ENCODE measurements at places on chromosomes 5 and 9.

DNA sequence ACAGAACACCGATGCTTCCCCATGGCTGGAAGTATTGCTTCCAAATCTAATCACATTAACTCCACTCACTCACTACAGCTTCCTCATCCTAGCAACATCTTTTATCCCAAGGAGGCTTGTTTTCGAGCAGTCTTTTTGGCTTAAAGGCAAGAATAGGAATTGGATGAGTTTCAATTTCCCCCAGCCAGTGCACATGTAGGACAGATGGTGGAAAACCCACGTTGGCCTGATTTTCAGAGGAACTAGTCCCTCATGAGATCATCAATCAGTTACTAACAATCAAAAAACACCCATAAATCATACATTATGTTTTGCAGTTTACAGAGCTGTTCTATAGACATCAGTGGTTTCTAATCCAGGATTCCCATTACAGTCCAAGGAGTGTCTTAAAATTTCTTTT is 48.5 kb upstream of the AGXT2 start:
- peak; percentile 67 for DNase-seq

GRCh38 chr5:43658509-43658908 is 55.5 kb downstream of the NNT start:
- peak; percentile 65 for DNase-seq

DNA sequence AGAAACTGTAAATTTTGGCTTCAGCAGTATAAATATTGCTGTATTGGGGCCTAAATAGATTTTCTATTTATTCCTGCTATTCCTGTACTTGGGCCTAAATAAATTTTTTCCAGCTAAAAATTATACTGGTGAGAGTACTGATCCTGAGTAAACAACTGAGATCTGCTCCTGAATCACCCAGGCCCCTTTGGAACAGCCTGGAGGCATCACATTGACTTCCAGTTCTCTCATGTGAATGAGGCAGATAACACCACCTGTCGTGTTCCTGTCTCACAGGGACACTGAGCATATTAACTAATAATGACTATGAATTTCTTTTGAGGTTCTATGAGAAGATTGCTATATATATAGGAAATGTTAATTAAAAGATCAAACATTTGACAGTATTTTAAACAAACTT is 119.5 kb upstream of the PLCXD3 start:
- DNase-seq, result no peak

DNA sequence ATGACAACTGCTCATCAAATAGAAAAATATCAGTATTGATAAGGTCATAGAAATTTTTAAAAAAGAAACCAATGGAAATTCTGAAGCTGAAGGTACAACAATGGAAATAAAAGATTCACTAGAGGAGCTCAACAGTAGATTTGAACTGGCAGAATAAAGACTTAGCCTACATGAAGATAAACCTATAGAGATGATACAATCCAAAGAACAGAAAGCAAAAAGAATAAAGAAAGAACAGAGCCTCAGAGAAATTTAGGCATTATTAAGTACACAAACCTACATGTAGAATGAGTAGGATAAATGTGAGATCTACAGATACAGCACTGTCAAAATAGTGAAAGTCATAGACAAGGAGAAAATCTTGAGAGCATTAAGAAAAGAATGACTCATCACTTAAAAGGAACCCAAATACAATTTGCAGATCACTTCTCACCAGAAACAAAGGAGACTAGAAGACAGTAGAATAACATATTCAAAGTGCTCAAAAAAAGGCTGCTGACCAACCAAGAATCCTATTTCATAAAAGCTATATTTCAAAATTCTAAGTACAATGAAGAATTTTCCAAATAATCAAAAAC is 47.8 kb upstream of the HTR4 start:
- DNase-seq, result no peak

- no peak for DNase-seq
These were observed at the start of gene SCGB3A1 for GRCh38 chr5:180591311-180591887. SCGB3A1 (minus strand) TSS chr5:180591499; CDS start chr5:180591462, 37 bp downstream.

DNA sequence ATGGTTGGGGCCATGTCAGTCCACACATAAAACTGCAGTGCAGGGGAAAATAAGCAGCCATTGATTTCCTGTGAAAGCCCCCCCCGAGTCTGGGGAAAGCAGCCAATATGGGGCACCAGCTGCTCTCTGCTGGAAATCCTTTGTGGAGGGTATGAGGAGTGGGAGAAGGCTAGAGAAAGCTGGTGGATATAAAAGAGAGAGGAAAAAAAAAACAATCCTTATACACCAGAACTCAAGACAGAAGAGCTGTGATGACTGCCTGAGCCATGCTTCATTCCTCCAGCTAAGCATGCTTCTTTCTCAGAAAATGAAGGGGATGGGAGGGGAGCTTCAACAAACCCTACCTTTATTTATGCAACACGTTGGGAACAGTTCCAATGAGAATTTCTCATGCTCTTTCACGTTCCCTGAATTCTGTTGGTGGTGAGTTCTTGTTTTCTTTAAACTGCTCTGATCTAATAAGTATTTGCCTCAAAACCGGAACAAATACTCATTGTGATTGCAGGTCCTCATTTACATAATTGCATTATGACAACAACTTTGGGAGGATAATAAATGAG is 688.0 kb upstream of the SEMA6A start:
- DNase-seq, result no peak

- DNase-seq, result peak; percentile 65
These were observed 731 bp downstream of the PRR16 start for GRCh38 chr5:120464627-120465435.

GRCh38 chr5:124747791-124748686 is 1.6 kb upstream of the ZNF608 start:
- peak; percentile 38 for DNase-seq

- peak; percentile 91 for DNase-seq
These were observed 147.2 kb downstream of the PDE4D start for GRCh38 chr5:59746241-59746765.

- DNase-seq, result no peak
These were observed 282.4 kb downstream of the ARHGEF28 start for GRCh38 chr5:73908395-73908794.

DNA sequence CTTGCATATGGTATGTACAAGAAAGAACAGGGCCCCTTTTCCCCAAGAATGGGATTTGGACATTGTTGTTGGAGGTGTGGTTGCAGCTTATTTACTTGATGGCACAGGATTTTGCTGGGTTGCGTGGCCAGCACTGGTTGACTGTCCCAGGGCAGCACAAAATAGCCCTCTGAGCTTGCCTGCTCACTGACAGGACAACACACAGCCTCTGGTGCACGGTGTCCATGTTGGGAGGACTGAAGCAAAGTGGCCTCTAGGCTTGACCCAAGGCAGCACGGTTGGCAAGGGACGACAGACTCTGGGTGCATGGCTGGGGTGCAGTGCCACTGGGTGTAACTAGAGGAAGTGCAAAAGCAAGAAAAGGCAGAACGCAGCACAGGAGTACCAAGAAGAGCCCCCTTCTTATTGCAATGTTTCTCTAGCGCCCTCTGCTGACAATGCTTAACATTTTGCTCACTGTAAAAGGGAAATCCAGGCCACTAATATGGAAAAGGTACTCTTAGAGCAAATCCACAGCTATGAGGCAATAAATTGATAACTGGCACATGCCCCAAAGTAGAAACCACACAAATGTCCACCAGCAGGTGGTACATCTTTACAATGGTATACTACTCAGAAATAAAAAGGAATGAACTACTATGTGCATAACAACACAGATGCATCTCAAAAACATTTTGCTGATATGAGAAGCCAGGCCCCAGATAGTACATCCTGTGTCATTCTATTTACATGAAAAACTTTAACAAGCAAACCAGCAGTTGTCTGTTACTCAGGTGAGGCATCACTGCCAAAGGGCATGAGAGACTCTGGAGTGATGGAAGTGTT is 47.4 kb upstream of the BARX1 start:
- peak; percentile 35 for DNase-seq

- no peak for DNase-seq
These were observed 10.9 kb upstream of the CLIC3 start for GRCh38 chr9:137007108-137007815.

- DNase-seq, result peak; percentile 62
These were observed 92.5 kb downstream of the ROR2 start for GRCh38 chr9:91857291-91858212.

- DNase-seq, result peak; percentile 67
These were observed 648.5 kb downstream of the BNC2 start for GRCh38 chr9:16221822-16222547.

DNA sequence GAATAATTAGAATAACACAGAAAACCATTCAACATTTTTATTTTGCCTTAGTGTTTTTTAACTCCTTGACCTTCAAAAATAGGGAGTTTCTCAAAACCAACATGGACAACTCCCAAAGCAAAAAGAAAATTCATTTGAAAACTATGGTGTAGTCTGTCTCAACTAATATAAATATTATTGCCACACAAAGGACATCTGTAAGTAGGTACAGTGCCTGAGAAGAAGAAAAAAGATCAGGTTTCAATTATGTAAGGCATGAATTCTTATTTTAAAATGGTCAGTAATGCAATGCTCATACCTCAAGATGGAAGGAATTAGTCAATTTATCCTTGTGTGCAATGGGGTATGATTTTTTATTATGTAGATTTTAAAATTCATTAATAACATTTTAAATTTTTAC is 109.6 kb upstream of the CNTLN start:
- no peak for DNase-seq

DNA sequence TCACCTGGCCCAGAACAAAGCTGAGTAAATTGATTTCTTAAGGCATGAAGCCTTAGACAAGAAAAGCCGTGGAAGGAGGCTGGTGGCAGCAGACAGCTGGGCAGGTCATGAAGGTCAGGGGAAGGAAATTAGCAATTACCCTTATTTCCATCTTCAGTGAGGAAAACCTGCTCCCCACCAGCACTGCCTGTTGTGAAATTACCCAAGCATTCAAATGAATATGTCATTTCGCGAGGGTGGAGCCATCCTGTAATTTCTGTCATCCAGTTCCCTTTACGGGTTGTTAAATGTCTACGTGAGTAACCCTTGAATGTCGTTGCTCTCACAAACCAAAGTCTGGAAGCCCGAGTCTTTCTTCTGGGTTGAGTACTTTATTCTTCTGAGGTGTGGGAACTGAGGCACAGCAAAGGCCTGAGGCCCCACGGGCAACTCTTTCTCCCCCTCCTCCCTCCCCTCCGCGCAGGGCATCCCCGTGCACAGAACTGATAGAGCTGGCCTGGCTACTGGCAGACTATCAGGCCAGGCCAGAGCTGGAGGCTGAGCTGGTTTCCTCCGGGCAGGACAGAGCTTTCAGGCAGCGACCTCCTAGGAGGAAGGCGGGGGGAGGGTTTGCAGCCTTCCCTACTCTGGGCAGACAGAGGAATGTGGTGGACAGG is 22.0 kb upstream of the AK3 start:
- DNase-seq, result peak; percentile 38

DNA sequence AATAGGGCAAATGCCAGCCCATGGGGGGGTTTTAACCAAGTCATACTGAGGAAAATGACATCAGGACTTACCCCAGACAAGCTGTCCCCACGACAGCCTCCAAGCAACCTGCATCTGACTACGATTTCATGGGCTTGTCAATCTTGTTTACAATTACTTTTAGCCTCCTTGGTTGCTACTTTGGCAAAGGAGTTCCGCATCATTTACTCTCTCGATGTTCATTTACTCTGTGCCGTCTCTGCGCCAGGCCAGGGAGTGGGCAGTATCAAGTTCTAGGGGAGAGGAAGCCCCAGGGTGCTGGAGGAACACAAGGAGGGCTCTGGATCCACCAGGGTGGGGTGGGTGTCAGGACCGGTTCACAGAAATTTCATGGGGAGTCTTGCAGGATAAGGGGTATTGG is 23.9 kb downstream of the PTPN3 start:
- DNase-seq, result no peak

DNA sequence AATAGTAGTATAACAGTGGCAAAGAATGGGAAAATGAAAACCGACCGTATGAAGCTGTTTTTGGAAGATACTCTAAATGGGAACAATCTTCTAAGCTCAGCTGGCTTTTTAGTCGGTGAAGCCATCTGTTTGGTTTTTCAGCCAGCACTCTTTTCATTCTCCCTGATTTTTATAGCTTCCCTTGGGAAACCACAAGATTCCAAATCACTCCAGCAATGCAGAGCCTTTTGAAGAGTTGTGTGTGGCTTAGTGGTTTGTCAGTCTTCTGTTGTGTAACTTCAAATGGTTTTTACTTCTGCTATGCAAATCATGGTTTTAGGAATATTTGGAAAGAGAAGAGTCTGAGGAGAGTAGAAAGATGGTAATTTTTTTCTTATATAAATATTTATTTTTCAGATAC is 180.7 kb downstream of the KDM4C start:
- DNase-seq, result peak; percentile 97

DNA sequence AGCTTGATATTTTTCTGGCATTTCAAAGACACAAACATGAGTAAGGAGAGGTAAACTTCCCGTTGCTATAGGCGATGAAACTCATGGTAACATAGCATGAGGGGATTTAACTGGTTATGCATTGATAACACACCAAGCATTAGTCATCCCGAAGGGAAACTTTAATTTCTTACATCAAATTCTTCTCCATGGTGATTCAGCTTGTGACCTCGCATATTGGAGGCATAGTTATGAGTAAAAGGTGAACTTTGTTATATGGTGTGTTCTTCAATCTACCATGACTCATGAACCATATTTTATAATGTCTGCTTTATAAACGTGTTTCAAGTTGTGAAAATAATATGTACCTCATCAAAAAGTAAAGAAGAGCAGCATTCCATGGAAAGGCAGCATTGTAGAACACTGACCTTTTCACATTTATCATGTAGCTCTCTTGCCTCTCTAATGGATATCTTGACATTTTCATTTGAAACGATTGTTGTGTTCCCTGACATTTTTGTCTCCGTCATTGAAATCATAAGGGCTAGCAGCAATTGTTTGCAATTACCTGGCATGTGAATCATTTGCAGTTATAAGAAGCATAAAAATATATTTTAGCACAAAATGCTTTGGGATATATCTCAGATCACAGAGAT is 491.8 kb downstream of the ANXA1 start:
- DNase-seq, result peak; percentile 44

DNA sequence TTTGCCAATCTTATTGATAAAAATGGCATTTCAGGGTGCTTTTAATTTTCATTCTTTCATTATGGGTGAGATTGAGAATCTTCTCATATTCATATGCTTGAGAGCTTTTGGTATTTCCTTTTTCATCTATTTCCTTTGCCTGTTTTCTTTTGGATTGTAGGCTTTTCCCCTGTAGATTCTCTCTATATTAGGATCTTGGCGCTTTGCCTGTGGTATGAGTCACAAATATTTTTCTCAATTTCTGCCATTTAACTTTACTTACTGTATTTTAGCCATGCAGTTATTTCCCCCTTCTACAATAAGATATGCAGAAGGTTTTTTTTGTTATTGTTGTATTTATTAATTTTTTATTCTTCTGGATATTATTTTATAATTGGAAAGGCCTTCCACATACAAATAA is 21.5 kb upstream of the KLF9 start:
- peak; percentile 87 for DNase-seq

Data from fibroblast of skin of abdomen (primary cell).